ENCODE measurements at places on chromosomes 13 and 19.

DNA sequence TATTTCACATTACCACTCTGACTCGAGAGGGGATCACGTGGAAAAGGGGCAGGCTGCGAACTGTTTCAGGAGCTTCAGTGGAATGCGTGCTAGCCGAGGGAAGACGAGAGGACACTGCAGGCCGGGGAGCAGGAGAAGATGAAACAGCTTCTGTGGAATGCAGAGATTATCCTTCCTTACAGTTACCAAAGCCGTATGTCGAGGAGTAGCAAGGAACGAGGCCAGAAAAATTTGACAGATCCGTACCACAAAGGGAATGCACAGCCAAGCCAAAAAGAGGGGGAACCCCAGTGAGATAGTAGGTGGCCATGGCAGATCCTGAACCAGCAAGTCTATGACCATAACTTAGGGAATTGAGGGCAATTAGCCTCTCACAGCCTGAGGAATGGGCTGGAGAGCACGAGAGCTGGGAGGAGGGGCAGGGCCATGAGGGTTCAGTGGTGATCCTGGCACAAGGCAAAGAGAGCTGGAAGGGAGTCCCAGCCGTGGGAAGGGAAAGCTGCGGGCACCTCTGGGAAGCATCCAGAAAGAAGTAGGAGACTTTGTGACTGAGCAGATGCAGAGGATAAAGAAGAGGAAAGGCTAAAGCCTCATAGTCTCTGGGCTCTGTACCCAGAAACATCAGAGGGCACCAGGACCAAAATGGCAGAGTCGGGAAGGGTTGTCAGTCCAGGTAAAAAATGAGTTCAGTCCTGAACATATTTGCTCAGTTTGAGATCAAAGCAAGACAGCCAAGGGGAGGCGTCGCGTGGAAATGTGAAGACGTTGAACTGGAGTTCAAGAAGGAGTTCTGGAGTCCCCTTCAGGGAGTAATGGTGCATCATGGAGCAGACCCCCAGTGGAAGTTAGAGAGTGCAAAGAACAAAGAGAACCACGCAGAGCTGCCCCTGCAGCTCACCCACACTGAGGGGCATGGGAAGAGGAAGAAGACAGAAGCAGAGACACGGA, 5.1 kb downstream of the COL4A1 start:
- DNase-seq = no peak

DNA sequence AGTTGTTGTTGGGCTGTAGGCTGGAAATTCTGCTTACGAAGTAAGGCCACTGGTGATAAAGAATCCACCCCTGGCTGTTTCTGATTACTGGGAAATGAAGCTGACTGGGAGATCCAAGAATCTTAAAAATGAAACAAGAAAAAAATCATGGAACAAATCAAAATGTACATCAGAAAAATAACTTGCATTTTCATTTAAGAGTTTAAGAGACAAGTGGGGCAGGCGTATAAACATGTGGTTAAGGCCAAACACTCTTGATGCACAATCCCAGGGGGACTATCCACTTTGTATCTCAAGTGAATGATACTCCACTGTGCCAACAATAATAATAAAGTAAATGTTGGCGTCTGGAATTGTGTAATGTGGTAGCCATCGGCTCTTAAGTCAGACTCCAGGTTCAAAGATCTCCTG, 24.6 kb downstream of the ZMYM5 start:
- no peak for DNase-seq

DNA sequence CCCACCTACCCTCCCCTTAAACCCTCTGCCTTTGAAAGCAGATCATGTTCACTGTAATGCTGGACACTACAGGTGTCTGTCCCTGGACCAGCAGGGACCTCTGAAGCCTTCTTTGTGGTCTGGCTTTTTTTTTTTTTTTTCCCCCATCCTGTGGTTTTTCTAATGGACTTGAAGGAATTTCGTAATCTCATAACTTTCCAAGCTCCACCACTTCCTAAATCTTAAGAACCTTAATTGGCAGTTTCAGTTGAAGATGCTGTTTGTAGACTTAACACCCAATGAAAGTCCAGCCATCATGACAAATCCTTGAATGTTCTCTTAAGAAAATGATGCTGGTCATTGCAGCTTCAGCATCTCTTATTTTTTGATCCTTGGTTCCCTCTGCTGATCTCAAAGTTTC, 45.0 kb upstream of the LRCH1 start:
- DNase-seq = no peak

- DNase-seq = no peak
Observed at GRCh38 chr19:6125571-6125989, 9.9 kb upstream of the ACSBG2 start.

GRCh38 chr13:33794576-33794975, 23.4 kb upstream of the RFC3 start:
- no peak for DNase-seq

- no peak for DNase-seq
Observed at GRCh38 chr19:54616057-54616456, 14.2 kb upstream of the LILRB1 start.

DNA sequence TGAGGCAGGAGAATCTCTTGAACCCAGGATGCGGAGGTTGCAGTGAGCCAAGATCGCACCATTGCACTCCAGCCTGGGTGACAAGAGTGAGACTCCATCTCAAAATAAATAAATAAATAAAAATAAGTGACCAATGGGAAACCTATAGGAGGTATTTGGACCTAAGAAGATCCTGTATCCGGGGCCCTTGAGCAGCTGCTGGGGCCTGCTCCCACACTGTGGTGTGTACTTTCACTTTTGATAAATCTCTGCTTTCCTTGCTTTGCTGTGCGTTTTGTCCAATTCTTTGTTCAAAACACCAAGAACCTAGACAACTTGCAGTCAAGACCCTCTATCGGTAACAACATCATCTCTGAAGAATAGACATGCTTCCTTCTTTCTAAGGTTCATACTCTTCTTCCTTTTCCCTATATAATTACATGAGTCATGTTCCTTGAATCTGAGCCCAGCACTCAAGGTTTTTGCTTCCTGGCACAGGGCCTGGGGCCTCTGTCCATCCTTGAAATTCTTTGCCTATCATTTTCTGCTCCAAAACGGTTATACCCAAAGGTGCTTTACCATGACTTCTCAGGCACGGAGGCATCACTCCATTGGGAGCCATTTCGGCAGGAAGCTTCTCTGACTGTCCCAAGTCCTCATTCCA, 14.2 kb upstream of the PNMA8C start:
- DNase-seq = no peak

- DNase-seq = no peak
Observed at GRCh38 chr13:110850840-110851239, 64.0 kb downstream of the ANKRD10 start.

- no peak for DNase-seq
Observed at GRCh38 chr19:28619816-28620429, 593.0 kb downstream of the UQCRFS1 start.

DNA sequence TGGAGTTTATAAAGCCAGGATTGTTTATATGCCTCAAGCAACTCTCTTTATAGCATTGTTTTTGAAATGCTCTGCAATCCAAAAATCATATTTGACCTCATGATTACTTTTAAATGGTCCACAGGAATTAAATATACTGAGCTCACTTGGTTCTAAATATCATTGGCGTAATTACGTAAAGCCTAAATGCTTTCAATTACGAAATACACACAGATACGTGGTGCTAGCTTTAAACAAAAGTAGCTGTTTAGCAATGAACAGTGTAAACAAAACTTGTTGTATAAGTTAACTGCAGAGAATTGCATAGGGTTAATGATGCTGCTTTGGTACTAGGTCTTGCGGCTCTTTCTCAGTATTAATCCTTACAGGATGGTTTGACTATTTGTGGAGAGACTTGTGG, 346.6 kb downstream of the COG6 start:
- no peak for DNase-seq

DNA sequence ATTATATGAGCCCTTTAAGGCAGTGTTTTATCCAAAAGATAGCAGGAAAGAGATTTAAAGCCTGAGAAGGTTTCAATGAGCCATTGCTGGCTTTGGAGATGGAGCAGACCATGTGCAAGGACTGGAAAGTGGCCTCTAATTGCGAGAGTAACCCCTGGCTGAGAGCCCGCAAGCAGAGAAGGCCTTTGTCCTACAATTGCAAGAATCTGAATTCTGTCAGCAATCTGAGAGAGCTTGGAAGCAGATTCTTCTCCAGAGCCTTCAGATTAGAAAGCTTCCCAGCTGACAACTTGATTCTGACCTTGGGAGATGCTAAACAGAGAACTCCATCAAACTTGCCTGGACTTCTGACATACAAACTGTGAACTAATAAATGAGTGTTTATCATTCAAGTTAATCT, 528.7 kb upstream of the KLF12 start:
- no peak for DNase-seq

DNA sequence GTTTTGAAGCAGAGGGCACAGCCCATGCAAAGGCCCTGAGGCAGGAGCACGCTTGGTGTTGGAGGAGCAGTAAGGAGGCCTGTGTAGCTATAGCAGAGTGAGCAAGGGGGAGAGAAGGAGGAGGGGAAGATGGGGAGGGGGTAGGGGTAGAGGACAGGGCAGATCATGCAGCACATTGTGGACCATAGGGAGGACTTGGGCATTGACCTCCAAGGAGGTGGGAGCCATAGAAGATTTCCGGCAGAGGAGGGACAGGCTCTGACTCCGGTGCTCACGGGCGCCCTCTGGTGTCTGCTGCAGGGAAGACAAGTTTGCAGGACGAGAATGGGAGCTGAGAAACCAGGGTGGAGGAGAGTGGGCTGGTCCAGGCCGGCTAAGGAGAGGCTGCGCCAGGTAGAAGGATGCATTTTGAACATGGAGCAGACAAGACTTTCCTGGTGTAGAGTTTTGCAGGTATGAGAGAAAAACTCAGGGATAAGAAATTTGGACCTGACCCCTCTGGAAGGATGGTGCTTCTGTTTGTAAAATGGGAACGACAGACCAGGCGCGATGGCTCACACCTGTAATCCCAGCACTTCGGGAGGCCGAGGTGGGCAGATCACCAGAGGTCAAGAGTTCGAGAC, 13.7 kb upstream of the CREB3L3 start:
- DNase-seq = no peak

- no peak for DNase-seq
Observed at GRCh38 chr13:88586263-88586662, 915.1 kb downstream of the SLITRK5 start.

GRCh38 chr13:59744747-59745391, 418.9 kb downstream of the DIAPH3 start:
- no peak for DNase-seq

- DNase-seq = no peak
Observed at GRCh38 chr13:101614491-101614890, 162.0 kb downstream of the ITGBL1 start.

DNA sequence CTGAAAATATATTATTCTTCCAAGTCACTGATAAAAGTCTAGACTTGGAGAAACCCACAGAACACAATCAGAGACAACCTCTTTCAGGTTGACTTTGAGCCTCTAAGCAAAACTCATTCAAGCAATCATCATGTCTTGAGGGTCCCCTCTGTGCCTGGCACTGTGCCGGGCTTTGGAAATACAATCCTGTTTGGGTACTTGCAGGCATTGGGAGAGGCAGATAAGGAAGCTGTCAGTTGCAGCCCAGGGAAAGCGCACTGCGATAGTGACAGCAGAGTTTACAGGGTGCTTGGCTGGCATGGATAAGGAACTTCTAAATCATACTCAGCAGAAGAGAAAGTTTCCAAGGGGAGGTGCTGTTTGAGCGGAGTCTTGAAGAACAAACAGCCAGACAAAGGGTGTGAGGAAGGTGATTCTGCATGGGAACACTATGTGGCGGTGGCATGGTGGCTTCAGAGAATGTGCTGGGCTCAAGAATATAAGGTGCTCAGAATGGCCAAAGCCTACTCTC, 9.1 kb downstream of the SERP2 start:
- DNase-seq = no peak
